Stimulated activated CD8-positive, alpha-beta memory T cell treated with anti-CD3 and anti-CD28 coated beads, Interleukin-15, amount 100 ng/mL, for 4 hours (primary cell): ENCODE measurements at places on chromosomes 4 and X.
A peak's percentile ranks its signal among the peaks of the same experiment; 100 is the strongest.

DNA sequence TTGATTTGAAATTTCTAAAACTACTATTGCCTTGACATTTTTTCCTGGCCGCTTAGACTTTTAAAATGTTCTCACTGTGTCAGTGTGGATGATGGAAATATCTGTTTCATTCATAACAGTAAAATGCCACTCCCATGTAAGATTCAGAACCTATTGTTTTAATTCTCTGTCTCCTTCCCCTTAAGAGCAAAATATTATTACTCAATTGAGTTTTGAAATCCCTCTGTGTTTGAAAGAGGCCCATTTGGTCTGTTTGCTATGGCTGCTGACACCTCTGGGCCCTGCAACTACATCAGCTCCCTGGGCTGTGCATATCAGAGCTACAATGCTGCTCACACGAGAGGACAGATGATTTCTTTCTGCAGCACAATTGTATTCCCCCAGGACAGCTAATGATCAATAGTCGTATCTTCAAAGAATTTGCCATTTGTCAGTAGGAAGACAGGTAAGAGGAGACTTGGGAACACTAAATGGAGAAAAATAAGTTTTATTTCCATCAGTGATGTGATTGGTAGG, 388.0 kb upstream of the GALNT7 start:
- DNase-seq, result no peak

- no peak for DNase-seq
Measured at GRCh38 chr4:131347816-131348215, 1801.3 kb upstream of the PCDH10 start.

GRCh38 chrX:46836701-46837557, at the start of gene RP2:
TSS of gene RP2 (plus strand) at chrX:46837043. CDS start at chrX:46837101, 58 bp downstream.
- peak; percentile 74 for DNase-seq

GRCh38 chr4:978957-979701, 5.8 kb upstream of the DGKQ start:
- DNase-seq, result no peak

- DNase-seq, result no peak
Measured at GRCh38 chrX:15849555-15849954, 5.1 kb downstream of the AP1S2 start.

- no peak for DNase-seq
Measured at GRCh38 chr4:182765987-182766856, 151.0 kb downstream of the DCTD start.

GRCh38 chr4:159413306-159413943, 310.5 kb downstream of the RAPGEF2 start:
- no peak for DNase-seq

DNA sequence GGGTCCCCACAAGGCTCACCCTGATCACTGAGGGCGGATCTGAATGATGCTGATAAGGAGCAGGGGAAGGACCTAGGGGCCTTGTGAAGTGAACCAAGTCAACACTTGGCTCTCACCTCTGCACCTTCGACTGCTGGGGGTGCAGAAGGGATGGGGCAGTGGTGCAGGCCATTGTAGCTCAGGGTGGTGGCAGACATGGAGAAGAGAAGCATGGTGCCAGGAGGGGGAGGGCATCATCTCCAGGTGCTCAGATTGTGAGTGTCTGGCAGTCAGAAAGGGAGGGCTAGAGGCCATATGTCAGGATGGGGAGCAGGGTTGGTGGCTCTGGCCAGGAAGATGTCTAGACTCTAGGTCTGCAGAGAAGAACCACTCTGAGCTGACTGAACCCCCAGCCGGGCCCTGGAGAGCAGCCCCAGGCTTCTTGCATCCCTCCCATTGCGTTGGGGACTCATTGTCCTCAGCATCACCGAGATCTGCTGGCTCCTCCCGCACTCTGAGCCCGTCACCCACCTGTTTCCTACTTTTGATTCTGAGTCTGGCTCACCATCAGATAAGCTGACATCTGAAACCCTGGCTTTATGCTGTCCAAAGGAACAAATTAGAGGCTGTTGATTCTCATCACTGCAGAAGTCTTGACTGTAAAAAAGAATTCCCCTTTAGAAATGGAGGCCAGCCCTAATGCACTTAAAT, 3.8 kb downstream of the APLN start:
- DNase-seq, result no peak

GRCh38 chrX:17632942-17633341, 104.4 kb upstream of the SCML1 start:
- DNase-seq, result no peak

DNA sequence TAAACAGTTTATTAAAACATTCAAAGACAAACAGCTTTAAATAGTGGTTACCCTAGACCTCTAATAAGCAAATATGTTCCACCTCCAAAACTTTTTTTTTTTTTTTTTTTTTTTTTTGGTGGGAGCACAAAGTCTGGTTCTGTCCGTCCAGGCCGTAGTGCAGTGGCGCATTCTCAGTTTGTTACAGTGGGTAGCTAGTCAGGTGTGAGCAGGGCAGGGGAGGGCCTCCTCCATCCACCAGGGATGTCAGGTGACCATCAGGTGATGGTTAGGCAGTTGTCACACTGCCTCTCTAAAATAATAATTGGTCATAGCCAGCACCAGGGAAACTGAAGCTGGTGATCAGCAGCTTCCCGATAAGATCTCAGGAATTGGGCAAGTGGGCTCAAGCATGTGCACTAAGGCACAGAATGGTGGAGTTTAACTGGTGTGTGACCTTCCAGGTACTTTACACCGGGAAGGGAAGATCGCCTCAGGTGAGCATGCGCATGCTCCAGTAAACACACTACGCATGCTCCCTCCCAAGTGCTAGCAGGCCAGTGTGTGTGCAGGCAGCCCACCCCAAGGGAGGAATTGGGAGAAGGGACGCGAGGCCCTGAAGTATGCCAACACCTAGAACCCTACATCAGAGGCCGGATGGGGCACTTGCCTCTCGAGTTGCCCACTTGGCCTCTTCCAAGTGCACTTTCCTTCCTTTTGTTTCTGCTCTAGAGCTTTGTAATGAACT, 27.2 kb downstream of the TNIP2 start:
- no peak for DNase-seq
